ENCODE measurements at places on chromosomes 3 and 15.

DNA sequence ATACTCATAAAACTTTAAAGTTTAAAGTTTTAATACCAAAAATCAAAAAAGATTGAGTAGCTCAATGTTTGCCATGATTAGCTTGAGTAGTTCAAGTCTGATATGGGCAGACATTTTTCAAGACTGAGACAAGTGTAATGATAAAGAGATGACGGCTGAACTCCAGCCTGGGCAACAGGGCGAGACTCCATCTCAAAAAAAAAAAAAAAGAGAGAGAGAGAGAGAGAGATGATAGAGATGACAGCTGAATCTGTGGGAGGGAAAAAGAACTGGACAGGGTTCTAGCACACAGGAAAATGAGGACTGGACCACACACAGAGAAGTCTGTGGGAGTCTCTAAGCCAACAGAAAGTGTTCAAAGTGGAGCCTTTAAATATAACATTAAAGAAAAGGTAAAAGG is 25.2 kb downstream of the CEP152 start:
- DNase-seq, result no peak

DNA sequence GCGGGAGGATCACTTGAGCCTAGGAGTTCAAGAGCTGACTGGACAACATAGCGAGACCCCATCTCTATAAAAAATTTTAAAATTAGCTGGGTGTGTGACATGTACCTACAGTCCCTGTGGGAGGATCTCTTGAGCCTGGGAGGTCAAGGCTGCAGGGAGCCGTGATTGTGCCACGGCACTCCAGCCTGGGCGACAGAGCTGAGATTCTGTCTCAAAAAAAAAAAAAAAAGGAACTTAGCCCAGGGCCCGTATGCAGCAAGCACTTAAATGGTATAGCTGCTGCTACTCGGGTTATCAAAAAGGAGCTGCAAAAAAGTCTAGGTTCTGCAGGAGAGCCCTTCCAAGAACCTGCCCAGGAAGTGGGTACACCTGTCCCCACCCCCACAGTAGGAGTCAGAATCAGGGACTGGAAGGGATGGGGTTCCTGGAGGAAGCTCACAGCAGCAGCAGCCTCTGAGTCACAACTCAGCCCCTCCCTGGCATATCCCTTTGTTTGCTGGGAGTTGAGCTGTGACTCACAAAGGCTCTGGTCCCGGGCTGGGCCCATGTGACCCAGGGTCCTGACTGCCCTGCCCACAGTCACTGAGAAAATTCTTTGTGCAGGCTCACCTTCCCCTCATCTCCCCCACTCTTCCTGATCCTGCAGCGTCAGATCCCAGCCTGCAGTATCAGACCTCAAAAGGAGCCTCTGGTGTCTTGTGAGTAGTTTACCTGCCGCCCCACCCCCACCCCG is at the start of gene SPATA12:
Gene SPATA12, plus strand, starts transcription at position 576 of the 733 bp plus-strand sequence. CDS start 13,031 bp downstream, outside the sequence.
- no peak for DNase-seq

DNA sequence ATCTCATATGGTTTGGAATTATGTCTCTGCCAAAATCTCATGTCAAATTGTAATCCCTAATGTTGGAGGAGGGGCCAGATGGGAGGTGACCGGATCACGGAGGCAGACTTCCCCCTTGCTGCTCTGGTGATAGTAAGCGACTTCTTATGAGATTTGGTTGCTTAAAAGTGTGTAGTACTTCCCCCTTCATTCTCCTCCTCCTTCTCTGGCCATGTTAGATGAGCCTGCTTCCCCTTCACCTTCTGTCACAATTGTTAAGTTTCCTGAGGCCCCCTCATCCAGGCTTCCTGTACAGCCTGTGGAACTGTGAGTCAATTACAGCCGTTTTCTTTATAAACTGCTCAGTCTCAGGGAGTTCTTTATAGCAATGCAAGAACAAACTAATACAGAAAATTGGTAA is 51.1 kb downstream of the NEDD4 start:
- DNase-seq, result no peak

GRCh38 chr15:74191798-74192197 is 10.8 kb downstream of the STRA6 start:
- DNase-seq, result no peak

DNA sequence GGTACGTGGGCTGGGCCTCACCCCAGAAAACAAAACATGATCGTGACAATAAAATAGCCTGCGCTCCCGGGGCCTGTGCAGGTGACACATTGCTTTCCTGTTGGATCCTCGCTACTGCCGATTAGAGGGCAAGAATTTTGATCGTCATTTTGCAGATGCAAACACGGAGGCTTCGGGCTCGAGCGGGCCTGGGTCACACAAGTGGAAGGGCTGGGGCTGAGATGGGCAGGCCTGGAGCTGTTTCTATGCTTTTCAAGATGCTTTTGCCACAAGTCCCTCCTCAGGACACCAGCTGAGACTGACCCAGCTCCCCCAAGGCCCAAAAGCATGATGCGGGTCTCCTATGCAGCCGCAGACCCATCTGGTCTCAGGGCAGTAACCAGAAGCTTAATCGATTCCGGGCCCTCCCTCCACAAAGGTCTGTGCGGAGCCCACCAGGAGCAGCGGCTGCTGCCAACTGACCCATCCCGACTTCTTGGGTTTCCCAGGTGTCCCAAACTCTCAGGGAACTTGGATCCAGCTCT is 30.0 kb downstream of the RGMA start:
- no peak for DNase-seq

- DNase-seq, result no peak
Observed at GRCh38 chr3:64612082-64612860, 75.5 kb downstream of the ADAMTS9 start.

DNA sequence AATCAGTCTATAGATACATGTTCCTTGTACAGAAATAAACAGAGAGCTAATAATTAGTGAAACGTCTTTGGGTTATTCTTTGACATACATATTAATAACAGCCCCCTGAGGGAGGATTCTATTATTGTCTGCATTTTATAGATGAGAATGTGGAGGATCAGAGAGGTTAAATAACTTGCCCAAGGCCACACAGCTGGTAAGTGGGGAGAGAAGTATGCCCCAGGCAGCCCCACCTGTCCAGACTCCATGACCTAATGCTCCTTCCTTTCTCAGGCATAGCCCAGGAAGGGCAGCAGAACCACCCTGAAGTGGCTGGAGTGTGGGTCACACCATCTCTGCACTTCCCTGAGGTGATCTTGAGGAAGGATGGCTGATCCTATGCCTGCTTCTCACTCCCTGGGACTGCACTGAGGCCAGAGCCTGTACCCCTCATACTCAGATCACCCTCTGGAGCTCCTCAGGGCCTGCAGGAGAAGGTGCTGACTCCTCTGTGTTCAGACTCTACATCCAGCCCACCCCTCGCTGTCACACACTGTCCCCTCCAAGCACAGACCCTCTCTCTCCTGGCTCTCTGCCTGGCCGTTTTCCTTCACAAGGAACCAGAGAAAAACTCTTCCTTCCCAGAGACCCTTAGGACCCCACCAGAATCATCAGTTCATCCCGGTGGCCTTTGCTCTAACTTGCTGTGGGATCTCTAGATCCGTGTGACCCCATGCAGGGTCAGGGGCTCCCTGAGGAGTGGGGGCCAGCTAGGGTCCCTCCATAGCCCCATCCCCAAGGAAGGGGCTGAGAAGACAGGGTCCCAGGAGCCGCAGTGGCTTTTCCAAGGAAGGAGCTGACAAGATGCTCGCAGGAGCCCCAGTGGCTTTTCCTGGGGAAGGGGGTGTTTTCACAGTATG is 4.4 kb upstream of the HHATL start:
- peak; percentile 4 for DNase-seq

DNA sequence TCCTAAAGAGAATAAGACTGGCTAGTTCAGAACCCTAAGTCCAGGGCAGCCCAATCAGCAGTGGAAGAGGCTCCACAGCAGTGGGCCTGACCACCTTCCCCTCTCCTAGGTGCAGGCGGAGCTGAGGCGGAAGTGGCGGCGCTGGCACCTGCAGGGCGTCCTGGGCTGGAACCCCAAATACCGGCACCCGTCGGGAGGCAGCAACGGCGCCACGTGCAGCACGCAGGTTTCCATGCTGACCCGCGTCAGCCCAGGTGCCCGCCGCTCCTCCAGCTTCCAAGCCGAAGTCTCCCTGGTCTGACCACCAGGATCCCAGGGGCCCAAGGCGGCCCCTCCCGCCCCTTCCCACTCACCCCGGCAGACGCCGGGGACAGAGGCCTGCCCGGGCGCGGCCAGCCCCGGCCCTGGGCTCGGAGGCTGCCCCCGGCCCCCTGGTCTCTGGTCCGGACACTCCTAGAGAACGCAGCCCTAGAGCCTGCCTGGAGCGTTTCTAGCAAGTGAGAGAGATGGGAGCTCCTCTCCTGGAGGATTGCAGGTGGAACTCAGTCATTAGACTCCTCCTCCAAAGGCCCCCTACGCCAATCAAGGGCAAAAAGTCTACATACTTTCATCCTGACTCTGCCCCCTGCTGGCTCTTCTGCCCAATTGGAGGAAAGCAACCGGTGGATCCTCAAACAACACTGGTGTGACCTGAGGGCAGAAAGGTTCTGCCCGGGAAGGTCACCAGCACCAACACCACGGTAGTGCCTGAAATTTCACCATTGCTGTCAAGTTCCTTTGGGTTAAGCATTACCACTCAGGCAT is 33.7 kb downstream of the VIPR1 start:
- DNase-seq, result peak; percentile 59

GRCh38 chr3:69743975-69744906 is 5.0 kb downstream of the MITF start:
- DNase-seq, result no peak

GRCh38 chr15:88878720-88879184 is 16.6 kb downstream of the HAPLN3 start:
- DNase-seq, result peak; percentile 63

DNA sequence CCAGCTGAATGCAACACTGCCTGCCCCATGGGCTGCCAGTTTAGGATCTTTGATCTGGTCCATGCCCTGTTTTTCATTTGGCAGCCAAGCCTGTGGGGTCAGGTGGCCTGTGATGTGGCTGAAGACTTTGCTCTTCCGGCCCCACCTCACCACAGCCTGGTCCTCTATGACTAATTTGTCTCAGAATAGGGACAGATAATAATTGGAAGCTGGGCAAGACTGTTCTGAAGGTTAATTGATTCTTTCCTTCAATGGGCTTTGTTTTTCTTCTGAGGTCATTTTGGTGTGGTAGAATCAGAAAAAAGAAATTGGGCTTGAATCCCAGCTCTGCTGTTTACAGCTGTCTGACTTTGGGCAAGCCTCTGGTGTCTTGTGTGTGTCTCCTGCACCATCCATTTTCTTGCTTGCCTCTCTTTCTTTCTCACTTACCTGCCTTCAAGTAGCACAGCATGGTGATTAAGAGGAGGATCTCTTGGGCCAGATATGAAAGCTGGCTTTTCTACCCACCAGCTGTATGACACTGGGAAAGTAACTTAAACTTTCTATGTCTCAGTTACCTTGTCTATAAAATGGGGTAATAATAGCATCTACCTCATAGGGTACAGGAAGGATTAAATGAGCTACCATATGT is 24.2 kb downstream of the ABHD2 start:
- no peak for DNase-seq

DNA sequence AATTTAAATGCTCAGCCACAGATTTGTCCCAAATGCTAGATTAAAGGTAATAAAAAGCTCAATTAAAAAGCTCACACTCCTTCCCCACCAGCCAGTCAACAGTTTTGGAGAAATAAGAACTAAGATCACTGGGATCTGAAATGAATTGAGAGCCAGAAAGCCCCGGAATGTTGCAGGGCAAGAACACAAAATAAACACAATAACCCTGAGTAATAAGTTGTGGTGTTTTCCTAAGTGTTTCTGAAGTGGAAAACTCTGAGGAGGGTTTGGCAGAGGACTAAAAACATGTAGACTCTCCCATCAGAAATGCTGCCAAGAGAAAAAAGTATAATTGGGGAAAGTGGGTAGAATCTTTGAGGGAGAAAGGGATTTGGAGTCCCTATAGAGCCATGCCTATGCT is 127.8 kb downstream of the ABI3BP start:
- no peak for DNase-seq

DNA sequence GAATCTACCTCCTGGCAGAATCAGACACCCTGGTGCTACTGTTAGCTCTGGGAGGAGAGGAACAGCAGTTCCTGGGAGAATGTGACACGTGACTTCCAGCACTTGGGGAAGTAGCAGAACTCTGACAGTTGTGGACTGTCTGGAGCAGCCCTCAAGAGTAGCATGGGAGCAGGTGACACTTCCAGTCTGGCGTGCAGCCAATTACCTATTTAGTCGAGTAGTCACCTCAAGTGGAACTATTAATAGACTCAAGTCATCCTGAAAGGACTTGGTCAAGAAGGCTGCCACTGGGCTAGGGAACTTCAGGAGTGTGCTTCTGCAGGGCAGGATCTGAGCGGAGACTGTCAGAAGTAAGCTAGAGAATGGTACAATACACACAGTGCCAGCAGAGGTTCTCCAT is 62.3 kb downstream of the MTHFS start:
- no peak for DNase-seq

DNA sequence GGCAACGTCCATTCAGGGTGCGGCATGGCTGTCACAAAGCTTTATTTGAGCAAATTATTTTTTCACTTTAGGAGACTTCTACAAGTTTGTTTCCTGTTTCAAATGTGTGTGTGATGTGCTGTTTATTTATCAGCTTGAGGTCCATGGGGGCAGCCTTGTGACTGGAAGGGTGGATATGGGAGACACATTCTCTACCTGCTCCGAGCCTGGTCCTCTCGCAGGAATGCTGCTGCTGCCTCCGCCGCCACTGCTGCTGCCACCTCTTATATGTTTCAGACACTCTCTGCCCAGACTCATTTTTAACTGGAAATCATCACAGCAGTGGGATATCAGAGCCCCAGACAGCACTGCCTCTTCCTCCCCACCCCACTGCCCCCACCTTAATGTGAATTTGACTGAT is 83.5 kb upstream of the PXYLP1 start:
- no peak for DNase-seq

DNA sequence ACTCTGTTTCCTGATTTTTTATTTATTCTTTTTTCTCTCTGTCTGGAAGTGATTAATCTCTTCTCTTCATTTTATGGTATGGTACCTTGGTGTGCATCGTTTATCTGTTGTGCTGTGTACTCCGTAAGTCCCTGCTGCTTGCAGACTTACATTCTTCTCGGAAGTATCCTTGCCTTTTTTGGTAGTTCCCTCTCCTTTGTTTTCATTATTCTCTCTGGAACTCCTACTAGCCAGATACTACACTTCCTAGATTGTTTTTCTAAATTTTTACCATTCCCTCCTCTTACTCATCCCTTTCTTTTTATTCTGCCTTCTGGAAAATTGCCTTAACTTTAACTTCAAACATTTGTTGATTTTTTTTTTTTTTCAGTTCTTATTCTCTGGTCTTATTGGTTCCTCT is 27.2 kb downstream of the PIK3CA start:
- no peak for DNase-seq

DNA sequence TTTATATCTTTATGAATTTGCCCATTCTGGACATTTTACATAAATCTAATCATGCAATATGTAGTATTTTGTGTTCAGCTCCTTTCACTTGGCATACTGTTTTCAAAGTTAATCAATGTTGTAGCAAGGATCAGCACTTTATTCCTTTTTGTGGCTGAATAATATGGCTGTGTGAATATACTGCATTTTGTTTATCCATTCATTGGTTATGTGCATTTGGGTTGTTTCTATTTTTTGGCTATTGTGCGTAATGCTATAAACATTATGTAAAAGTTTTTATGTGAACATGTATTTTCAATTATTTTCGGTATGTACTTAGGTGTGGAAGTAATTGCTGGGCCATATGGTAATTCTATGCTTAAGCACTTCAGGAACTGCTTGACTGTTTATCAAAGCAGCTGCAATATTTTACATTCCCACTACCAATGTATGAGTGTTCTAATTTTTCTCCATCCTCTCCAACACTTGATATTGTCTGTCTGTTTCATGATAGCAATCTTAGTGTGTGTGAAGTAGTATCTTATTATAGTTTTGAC is 101.3 kb upstream of the P2RY1 start:
- DNase-seq, result no peak
